ENCODE measurements at places on chromosomes 11 and 22.

- H3K27ac ChIP-seq: no peak overlapping the region
- peaks cover 7% of the 10 kb centered on the region for H3K4me1 ChIP-seq
- H3K27me3 ChIP-seq: peaks cover 16% of the 10 kb centered on the region
Measured at GRCh38 chr11:71580057-71581003, 2.3 kb downstream of the KRTAP5-11 start.

DNA sequence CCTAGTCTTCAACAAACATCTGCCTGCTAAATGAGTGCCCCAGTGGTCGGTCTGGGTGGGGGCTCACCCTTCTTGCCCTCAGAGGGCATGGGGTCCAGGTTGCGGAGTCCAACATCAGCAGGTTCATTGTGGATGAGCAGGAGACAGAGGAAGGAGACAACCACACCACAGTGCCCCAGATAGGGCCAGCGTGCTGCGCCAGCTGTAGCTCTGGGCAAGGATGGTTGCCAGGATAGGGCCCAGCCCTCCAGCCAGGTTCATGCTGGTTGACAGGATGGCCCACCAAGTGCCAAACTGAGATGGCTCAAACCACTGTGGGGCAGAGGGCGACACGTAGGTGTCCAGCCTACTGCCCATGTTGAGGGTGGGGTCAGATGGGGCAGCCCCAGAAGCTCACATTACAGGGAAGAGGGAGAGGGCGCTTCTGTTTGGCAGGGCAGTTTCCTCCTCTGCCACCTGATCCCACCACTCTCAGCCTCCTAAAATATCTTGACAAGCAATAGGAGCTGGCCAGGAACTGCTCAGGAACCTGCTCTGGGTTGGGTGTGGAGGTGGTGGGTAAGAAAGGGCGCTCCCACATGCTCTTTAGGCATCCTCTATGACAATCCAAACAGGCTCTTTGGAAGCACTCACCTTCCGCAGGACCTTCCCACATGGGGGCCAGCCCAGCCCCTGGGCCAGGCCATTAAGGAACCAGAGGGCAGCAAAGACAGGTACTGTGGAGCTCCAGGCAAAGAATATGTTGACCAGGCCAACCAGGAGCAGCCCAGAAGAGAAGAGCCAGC lies 2.9 kb downstream of the SLC37A4 start:
- H3K27me3 ChIP-seq: no peaks in the 10 kb centered on the region
- no peak overlapping the region for H3K4me3 ChIP-seq
- peaks cover 20% of the 10 kb centered on the region for H3K4me1 ChIP-seq
- peaks cover 21% of the 10 kb centered on the region for H3K36me3 ChIP-seq
- H3K27ac ChIP-seq: no peak overlapping the region

- H3K27me3 ChIP-seq: peaks cover 24% of the 10 kb centered on the region
- H3K27ac ChIP-seq: no peak overlapping the region
- H3K4me1 ChIP-seq: no peaks in the 10 kb centered on the region
- no peaks in the 10 kb centered on the region for H3K36me3 ChIP-seq
Measured at GRCh38 chr11:45708887-45709663, 43.7 kb upstream of the CHST1 start.

DNA sequence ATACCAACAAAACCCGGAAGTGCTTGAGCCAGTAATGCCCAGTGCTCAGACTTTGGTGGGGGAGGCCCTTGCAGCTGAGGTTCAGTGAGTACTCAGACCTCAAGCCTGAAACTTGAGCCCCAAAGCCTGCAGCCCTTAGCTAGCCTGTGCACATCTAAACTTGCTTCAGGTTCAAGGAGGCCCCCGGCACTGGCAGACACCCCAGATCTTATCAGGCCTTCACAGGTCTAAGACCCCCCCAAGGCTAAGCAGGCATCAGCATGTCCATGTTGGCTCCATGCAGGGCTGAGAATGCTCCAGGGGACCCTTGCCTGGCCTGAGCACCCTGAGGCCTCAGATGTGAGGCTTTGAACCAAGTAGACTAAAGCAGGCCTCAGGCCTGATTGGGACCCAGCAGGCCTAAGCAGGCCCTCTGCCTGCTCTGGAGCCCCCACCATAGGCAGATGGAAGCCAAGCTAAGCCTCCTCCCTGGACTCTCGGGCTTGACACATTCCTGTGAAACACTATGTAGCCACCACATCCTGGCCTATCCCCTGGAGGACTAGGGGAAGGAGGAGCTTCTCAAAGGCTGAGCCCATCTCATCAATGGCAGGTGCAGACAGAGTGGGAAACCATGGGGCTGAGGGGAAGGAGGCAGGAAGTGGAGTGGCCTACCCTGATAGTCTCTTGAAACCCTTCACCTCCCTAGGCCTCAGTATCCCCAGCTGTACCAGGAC lies 1.2 kb upstream of the CASTOR1 start:
- no peak for DNase-seq
- H3K4me1 ChIP-seq: peaks cover 29% of the 10 kb centered on the region
- H3K4me3 ChIP-seq: peak overlapping the region; percentile 94
- H3K27me3 ChIP-seq: no peaks in the 10 kb centered on the region
- H3K27ac ChIP-seq: peak overlapping the region; percentile 77
- H3K36me3 ChIP-seq: peaks cover 16% of the 10 kb centered on the region

- no peak for DNase-seq
- no peaks in the 10 kb centered on the region for H3K4me1 ChIP-seq
Measured at GRCh38 chr11:126863294-126863997, 137.1 kb downstream of the KIRREL3 start.

GRCh38 chr11:47033439-47033838 lies 96.9 kb downstream of the CSTPP1 start:
- H3K27me3 ChIP-seq: no peaks in the 10 kb centered on the region
- H3K36me3 ChIP-seq: peaks cover 7% of the 10 kb centered on the region
- no peak for DNase-seq
- H3K27ac ChIP-seq: no peak overlapping the region

- no peak for DNase-seq
- H3K4me1 ChIP-seq: no peaks in the 10 kb centered on the region
- no peak overlapping the region for H3K27ac ChIP-seq
- H3K36me3 ChIP-seq: no peaks in the 10 kb centered on the region
Measured at GRCh38 chr22:17250380-17251082, 31.3 kb upstream of the ADA2 start.

DNA sequence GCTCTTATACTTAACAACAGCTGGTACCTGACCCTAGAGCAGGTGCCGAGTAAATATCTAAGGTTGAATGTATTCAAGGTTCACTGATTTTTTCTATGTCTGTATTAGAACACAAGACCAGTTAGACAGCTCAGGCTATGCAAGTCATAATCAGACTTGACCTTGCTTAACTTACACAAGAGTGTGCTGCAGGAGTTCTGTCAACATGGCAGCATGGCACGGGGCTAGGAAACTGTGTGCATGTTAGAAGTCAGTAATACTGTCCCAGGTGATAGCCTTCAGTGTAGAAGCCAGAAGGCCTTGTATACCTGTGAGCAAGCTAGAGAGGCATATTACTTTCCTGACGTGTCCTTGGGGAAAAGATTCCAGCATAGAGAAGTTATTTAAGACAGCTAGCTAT lies 253.1 kb downstream of the FAT3 start:
- H3K4me1 ChIP-seq: no peaks in the 10 kb centered on the region
- no peaks in the 10 kb centered on the region for H3K27me3 ChIP-seq
- no peak overlapping the region for H3K27ac ChIP-seq
- no peaks in the 10 kb centered on the region for H3K36me3 ChIP-seq

DNA sequence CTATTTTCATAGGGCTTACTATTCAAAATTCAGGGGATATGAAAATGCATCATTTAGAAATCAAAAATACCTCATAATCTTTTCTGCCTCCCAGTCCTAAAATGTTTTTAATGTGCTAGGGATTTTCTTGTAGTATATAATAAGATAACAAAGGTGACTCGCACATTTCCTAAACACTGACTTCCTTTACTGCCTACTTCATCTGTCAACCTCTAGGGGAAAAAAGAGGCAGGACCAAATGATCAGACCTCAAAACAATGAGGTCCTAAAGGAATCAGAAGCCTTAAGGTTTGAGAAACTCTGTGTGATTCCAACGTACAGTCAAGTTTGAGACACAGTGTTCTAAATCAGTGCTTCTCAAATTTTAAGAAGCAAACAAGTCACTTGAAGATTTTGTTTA lies 56.1 kb upstream of the POU2AF2 start:
- peaks cover 24% of the 10 kb centered on the region for H3K4me1 ChIP-seq
- no peak overlapping the region for H3K4me3 ChIP-seq
- no peak overlapping the region for H3K27ac ChIP-seq
- no peaks in the 10 kb centered on the region for H3K27me3 ChIP-seq

DNA sequence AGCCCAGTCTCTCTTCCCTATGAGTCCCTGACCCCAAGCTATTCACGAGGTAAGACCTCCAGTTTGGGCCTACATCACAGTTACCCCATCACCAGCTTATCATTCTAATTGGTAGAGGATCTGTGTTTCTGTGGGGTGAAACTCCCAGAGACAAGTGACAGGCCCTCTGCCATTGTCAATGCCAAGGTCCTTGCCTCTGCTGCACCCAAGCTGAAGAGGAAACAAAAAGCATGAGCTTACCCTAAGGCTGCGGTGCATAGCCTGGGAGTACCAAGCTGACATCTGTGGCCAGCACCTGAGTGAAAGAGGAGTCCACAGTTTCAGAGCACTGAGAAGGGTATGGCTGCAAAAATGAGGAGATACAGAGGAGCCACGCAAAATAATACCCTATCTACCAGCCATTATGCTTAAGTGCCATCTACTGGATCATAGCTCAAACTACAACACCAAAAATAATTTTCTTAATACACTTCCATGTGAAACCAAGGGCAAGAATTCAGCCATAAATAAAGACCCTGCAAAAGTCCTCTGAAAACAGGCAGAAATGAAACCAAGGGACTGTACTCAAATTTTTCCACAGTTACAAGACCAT lies 62.3 kb upstream of the ANO5 start:
- no peak overlapping the region for H3K27ac ChIP-seq
- DNase-seq: no peak
- H3K4me1 ChIP-seq: no peaks in the 10 kb centered on the region
- no peaks in the 10 kb centered on the region for H3K36me3 ChIP-seq

DNA sequence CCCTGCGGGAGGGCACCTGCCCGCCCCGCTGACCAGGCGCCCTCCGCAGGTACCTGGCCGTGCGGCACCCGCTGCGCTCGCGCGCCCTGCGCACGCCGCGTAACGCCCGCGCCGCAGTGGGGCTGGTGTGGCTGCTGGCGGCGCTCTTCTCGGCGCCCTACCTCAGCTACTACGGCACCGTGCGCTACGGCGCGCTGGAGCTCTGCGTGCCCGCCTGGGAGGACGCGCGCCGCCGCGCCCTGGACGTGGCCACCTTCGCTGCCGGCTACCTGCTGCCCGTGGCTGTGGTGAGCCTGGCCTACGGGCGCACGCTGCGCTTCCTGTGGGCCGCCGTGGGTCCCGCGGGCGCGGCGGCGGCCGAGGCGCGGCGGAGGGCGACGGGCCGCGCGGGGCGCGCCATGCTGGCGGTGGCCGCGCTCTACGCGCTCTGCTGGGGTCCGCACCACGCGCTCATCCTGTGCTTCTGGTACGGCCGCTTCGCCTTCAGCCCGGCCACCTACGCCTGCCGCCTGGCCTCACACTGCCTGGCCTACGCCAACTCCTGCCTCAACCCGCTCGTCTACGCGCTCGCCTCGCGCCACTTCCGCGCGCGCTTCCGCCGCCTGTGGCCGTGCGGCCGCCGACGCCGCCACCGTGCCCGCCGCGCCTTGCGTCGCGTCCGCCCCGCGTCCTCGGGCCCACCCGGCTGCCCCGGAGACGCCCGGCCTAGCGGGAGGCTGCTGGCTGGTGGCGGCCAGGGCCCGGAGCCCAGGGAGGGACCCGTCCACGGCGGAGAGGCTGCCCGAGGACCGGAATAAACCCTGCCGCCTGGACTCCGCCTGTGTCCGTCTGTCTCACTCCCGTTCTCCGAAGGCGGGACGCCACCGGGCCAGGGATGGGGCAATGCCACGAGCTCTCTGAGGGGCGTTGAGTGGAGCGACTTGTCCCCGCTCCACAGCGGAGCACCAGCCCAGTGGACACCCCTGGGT lies 1.8 kb downstream of the GALR3 start:
- H3K27ac ChIP-seq: no peak overlapping the region
- no peak for DNase-seq
- peaks cover 16% of the 10 kb centered on the region for H3K27me3 ChIP-seq
- peaks cover 6% of the 10 kb centered on the region for H3K36me3 ChIP-seq
- H3K4me1 ChIP-seq: peaks cover 2% of the 10 kb centered on the region

GRCh38 chr11:108224366-108224765 lies 1.5 kb downstream of the ATM start:
- peaks cover 38% of the 10 kb centered on the region for H3K4me1 ChIP-seq
- H3K27ac ChIP-seq: no peak overlapping the region
- peaks cover 10% of the 10 kb centered on the region for H3K36me3 ChIP-seq

DNA sequence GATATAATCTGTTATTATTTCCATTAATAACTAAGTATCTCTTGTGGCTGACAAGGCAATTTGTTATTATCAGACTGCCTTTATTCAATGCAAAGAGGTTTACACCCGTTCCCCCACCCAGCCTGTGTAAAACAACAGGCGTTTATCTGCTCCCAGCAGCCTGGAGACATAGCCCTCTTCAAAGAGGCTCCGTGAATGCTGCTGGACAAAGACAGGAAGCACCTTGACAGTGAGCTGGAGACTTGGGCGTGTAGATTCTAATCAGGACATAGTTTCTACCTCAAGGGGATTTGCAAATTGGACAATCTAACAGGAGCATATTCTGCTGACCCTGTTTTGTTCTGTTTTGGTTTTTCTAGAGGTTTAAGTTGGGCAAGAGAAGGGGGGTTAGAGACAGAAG lies 733.0 kb upstream of the KIRREL3 start:
- no peak overlapping the region for H3K4me3 ChIP-seq
- no peak for DNase-seq
- no peaks in the 10 kb centered on the region for H3K27me3 ChIP-seq
- no peaks in the 10 kb centered on the region for H3K36me3 ChIP-seq
- no peaks in the 10 kb centered on the region for H3K4me1 ChIP-seq

DNA sequence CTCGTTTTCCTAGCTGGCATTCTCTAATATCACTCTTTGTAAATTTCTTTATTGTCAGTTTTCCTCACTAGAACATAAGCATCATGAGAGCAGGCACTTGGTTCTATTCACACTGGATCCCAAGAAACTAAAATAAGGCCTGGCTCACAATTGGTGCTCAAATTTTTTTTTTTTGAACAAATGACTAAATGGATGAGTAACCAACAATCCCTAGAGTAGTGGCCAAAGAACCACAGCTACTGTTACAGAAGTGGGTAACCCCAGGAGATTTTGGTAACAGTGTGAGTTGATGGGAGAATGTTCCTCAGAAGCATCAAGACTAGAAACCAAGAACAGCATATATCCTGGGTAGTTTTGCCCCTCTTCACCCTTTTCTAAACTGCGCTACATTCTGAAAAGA lies 572.6 kb downstream of the INSC start:
- no peaks in the 10 kb centered on the region for H3K36me3 ChIP-seq
- H3K4me1 ChIP-seq: no peaks in the 10 kb centered on the region
- no peak for DNase-seq
- H3K27me3 ChIP-seq: no peaks in the 10 kb centered on the region

- H3K36me3 ChIP-seq: no peaks in the 10 kb centered on the region
- H3K4me1 ChIP-seq: peaks cover 17% of the 10 kb centered on the region
- no peak overlapping the region for H3K4me3 ChIP-seq
- peaks cover 3% of the 10 kb centered on the region for H3K27me3 ChIP-seq
- no peak overlapping the region for H3K27ac ChIP-seq
- DNase-seq: no peak
Measured at GRCh38 chr11:34583818-34584217, 37.1 kb upstream of the EHF start.

Data from memory B cell (primary cell).